Right ventricle myocardium superior (tissue), 1 donor: ENCODE measurements at places on chromosomes 5 and 9. TPM values are rescaled to one million over a fixed set of nuclear protein-coding genes. Genes with fewer than 3 reads are reported as not detected.

SLCO4C1 gene
- total RNA-seq, result 0.08 TPM

GLDC gene
- not detected for total RNA-seq

DNA sequence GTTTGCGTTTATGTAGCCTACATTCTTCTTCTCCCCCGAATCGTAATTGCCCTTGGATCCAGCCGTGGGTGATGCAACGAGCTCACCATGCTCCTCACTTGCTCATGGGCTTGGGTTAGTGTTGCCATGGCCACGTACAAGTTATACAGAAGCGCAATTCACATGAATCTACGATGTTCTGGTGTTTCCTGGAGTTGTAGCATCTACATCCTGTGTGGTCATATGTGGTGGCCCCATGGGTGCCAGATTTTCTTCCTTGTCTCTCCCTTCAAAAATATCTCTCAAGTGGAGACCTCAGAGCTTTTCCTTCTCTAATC is 115.3 kb downstream of the TLE4 start:
- no peak for DNase-seq

ENTREP1 gene
- total RNA-seq, result 18.7 TPM

COL27A1 gene
- total RNA-seq, result 8.0 TPM

DNA sequence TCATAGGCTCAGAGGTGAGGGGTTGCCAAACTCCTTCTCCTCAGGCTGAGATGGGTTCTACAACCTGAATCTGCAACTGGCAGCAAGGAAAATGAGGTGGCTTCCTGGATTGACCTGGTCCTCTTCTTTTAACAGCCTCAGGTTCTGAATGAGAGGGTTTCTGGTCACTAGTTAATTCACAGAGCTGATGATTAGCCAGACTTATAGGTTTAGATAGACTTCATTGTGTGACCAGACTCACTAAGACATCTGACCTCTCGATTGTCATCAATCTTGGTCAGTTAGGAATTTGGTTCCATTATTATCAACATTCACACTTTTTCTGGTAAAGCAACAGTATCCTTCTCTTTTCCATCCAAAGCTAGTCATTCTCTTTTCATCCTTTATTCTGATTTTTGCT is 257.9 kb downstream of the PAPPA start:
- no peak for DNase-seq

DNA sequence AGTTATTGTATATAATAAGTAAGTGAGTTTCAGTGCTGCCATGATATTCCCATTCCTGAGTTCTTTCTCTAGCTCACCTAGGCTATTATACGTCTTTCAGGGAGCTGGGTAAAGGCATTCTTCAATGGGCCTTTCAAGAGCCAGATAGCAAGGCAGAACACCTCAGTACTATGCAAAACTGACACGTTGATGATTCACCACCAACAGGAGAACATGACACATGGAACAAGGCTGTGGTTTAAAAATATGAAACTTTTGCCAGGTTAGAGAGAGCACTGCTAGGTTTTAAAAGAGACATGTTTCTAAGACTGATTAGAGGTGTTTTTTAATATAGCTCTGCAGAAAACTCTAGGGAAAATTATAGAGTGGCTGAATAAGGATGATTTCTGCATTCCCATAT is 95.9 kb downstream of the UGCG start:
- DNase-seq, result no peak

DNA sequence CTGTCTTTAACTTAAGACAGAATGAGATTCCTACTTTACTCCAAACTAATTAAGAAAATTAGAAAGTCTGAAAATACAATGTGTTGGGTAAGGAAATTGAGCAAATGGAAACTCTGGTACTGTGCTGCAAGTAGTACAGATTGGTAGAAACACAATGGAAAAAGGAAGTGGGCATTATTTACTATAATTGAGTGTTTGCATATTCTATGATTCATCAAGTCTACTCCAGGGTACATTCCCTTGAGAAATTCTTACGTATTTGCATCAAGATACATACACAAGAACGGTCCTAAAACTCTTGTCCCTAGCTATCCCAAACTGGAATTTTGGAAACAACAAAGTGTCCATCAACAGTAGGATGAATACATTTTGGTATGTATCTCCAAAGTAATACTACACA is 123.5 kb upstream of the TARS1 start:
- no peak for DNase-seq

PDE6A gene
- 0.08 TPM for total RNA-seq

C5orf52 gene
- total RNA-seq, result not detected

- DNase-seq, result no peak
Measured at GRCh38 chr5:1547655-1548054, 23.9 kb upstream of the LPCAT1 start.
